Lung (tissue), 17 donors: ENCODE measurements at places on chromosomes 4 and X. TPM values are rescaled to one million over a fixed set of nuclear protein-coding genes. Genes with fewer than 3 reads are reported as not detected.

Gene CT45A1
- polyA plus RNA-seq, result not detected

- DNase-seq, result no peak
These were observed 30.6 kb downstream of the USP46 start for GRCh38 chr4:52628543-52628942.

GRCh38 chrX:320126-320783, 1.7 kb upstream of the GTPBP6 start:
- no peak for DNase-seq

Gene CENPU
- polyA plus RNA-seq, result 2.1 TPM

Gene TMEM271
- not detected for polyA plus RNA-seq
